ENCODE measurements at places on chromosomes 1 and 21.

GRCh38 chr1:231867607-231868006, 241.0 kb downstream of the DISC1 start:
- no peak for DNase-seq

- no peak for DNase-seq
Observed at GRCh38 chr1:7207875-7208646, 422.8 kb downstream of the CAMTA1 start.

DNA sequence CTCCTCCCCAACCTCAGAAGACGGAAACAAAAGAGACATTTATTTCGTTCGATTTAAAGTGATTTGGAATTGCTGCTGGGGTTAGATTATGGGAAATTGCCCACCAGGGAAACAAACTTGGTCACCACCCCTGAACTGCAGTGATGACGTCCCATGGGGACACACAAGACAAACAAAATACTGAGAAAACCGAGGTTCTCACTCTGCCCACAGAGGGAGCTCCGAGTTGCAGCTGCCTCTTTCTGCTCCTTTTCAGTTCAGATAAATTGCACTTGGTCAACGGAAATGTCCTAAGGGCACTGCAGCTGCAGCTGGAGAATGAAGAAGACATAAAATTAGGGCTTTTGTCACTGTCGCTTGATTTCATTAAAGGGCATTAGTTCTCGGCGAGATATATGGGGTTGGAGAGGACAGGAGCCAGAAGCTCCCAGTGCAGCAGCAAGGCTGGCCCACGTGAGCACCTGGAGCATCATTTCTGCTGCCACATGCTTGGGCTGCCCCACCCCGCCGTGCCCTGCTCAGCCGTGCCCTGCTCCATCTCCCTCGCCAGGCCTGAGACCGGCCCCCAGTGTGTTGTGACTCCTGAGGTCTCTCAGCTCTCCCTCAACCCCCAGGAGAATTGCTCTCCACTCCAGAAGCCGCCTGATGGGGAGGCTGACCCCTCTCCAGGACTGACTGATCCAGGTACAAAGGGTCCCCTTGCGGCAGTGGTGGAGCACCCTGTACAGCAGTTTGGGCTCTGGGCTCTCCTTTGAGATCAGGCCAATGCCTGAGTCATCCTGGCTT, 231.7 kb upstream of the AJAP1 start:
- DNase-seq = no peak

DNA sequence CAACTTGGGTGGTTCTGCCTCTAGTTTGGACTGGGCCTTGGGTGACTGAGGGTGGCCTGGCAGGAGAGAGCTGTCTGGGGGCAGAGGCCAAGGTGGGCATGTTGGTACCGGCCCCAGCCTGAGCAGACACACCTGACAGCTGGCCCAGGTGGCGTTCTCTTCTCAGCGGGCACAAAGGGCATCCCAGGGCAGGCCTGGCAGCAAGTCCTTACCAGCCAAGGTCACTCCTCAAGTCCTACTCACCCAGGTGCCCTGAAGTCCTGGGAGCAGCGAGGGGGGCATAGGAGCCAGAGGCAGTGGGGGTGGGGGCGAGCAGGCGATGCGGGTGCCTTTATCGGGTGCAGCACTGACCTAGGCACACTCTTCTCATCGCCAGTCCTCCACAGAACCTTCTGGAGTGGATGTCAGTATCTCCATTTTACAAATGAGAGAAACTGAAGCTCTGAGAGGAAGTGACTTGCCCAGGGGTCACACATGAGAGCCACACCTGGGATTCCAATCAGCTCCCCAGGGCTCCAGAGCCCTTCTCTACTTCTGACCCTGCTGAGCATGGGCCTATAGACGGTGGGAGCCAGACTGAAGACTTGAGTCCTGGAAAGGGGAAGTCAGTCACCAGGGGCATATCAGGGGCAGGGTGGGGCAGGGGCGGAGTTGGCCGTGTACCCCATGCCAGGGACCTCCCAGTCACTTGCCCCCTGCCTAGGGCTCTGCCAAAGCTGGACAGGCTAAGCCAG, 587 bp upstream of the SLC25A34 start:
- DNase-seq = no peak

DNA sequence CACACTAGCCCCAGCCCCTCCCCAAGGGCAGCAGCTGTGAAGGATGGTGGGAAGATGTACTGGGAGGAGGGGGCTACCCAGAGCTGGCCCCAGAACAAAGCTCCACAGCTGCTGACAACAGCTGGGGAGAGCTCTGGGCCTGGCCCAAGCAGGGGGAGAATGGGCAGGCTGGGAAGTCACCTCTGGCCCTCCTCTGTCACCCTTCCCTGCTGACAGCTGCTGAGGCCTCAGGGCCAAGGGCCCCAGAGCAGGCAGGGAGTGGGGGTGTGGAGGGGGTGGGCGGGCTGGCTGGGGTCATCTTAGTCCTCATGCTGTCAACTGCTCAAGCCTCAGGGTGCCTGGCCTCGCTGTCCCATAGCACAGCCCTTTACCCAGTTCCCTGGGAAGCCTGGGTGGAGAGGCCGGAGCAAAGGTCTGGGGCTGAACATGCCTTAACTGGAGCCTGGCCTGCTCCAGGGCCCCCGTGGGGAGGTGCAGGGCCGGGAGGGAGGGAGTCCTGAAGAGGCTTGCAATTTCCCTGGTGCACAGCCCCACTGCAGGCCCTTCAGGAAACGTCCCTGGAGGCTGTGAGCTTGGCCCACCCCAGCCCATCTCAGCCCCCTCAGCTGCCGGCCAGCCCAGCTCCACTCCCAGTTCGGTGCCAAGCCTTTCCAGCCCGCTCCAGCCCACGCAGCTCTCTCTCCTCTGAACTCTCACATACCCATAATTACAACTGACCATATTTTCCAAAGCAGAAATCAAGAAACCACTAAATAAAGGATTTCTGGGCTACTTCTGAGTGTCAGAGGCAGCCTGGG, 25.7 kb downstream of the HSPG2 start:
- DNase-seq = no peak

GRCh38 chr1:15231714-15232201, 15.3 kb upstream of the FHAD1 start:
- no peak for DNase-seq

DNA sequence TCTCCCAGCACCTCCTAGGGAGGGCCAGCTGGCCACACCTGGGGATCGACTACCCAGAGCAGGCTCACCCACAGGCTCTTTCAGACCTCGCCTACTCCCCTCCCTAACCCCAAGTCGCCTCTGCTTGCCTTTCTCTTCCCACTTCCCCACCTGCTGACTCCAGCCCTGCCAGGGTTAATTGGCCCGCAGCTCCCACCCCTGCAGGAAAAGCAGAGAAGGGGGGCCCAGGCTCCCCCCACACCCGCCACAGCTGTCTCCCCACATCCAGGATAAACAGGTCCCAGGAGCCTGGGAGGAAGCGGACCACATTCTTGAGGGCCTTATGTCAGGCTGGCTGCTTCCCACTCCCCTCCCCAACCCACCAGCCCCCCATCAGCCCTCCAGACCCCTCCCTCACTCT, 45.0 kb downstream of the TAS1R2 start:
- DNase-seq = no peak

DNA sequence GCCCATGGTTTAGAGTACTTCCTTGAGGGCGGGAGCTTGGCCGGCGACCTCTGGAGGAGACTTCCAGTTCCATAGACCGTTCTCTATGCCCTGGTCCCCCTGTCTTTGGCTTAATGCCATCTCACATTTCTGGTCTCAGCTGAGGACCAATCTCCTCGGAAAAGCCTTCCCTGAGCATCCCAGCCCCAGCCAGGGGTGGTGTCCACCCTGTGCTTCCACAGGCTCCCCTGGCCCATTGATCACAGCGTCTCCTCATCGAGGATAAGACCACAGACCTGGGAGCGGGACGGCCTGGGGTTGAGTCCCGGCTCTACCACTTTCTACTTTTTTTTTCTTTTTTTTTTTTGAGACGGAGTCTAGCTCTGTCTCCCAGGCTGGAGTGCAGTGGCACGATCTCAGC, 14.5 kb downstream of the WNT4 start:
- no peak for DNase-seq

GRCh38 chr1:17420391-17420918, 19.0 kb downstream of the RCC2 start:
- DNase-seq = no peak

- no peak for DNase-seq
Observed at GRCh38 chr1:200934676-200935245, 40.1 kb downstream of the INAVA start.

DNA sequence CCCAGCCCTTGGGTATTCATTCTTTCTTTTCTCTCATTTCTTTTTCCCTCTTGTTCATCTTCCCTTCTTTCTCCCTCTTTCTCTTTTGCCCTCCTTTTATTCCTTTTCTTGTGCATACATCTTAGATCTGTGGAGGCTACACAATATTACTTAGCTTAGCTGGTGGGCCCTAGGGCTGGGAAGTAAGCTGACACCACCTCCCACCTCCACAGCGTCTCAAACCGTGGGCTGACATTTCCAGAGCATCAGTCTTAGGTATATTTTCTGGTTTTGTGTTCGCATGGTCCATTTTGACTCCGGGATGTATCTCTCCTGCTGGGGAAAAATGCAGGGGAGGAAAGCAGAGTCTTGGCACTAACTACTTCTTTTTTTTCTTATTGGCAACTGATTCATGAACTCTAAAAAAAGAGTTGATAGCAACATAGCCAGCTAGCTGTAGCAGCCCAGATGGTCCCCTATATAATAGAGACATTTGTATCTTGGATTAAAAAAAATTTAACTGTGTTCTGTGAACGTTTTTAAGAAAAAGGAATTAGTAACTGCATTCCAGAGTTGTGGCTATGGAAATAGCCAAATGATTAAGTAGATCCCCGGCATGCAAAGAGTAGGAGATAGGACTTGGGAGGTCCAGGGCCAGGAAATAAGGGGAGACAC, 15.5 kb downstream of the CNIH3 start:
- DNase-seq = no peak

DNA sequence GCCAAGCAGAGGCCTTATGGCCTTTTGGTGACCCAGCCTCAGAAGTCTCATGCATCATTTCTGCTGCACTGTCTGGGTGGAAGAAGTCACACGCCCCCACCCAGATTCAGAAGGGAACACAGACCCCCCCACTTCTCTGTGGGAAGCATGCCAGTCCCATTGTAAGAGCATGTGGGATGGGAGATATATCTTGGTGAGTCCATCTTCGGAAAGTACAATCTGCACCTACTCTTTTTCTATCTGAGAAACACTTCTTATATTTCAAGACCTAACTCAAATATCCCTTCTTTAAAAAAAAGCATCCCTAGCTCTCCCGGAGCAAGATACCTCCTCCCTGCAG, 159.6 kb upstream of the FGGY start:
- DNase-seq = no peak

- DNase-seq = peak; percentile 33
Observed at GRCh38 chr1:109790735-109791494, 27.2 kb upstream of the EPS8L3 start.

DNA sequence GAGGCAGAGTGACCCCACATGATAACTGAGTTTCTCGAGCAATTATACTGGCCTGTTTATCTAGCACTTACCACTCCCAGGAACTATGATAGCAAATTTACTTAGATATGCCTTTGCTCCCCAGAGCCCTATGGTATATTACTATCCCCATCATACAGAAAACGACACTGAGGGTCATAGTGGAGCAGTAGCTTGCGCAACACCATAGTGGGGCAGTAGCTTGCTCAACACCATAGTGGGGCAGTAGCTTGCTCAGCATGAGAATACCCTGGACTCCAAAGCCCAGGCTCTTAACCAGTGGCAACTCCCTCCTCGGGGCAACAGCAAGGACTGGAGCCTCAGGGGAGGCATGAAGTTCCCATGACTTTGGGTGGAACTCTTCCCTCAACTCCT, 211.9 kb downstream of the NPHP4 start:
- DNase-seq = no peak
